ENCODE measurements at places on chromosomes 2 and 18.

DNA sequence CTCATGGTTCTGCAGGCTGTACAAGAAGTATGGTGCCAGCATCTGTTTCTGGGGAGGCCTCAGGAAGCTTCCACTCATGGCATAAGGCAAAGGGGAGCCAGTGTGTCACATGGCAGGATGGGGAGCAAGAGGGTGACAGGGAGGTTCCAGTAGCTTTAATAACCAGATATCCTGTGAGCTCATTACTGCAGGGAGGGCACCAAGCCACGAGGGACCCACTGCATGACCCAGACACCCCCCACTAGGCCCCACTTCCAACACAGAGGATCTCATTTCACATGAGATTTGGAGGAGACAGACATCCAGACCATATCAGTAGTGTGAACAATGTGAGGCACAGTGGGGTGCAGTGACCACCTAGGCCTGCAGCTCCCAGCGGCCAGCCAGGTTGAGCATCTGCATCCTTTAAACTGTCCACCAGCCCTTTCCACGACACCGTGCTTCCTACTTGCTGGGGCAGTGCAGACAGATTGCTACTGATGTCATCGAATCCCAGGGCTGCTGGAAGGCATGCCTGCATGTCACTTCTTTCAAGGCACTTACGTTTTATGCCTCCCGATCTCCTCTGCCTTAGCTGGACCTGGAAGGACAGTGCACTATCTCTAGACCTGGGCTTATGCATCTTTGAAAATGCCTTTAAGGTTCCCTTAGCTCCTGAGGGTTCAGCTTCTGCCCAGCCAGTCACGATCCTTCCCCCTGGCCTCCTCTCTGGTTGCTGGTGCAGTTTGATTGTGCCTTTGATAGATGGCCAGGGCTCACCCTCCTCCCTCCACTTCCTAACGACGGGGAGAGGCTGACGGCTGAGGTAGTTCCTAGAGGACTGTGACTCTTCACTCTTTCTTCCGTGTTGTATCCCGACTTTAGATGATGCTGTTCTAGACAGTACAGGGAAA lies 174.3 kb downstream of the FAM210A start:
- no peak for DNase-seq

- no peak for DNase-seq
Observed at GRCh38 chr18:61474341-61474740, 141.1 kb downstream of the CDH20 start.

GRCh38 chr2:30683236-30683956 lies 123.8 kb downstream of the CAPN13 start:
- DNase-seq = no peak

DNA sequence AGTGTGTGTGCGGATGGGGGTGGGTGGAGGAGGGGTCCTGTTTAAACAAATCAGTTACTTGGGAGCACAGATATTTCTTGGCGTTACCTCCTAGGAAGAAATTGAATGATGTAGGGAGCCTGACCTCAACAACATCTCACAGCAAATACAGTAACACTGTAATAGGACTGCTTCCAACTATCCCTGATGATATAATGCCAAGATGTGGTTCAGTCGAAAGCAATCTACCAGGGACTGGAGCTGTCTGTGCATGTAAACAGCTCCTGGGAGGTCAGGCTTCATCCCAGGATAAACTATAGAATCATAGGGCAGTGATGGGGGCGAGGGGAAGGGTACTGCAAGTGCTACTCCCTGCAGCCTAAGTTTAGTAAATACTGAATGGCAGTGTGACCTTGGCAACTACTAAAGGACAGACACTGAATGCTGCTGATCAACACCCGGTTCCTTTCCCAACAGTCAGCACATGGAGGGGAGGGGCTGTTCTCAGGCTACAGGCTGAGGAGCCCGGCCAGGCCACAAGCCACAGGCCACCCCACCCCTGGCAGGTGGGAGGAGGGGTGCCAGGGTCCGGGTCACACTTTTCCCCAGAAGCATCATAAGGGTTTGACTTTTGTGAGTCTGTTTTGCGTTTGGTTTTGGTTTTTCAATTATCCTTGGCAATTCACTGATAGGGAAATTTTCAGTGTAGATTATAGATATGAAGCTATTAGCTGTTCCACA lies 85.3 kb upstream of the ZNF397 start:
- DNase-seq = no peak

DNA sequence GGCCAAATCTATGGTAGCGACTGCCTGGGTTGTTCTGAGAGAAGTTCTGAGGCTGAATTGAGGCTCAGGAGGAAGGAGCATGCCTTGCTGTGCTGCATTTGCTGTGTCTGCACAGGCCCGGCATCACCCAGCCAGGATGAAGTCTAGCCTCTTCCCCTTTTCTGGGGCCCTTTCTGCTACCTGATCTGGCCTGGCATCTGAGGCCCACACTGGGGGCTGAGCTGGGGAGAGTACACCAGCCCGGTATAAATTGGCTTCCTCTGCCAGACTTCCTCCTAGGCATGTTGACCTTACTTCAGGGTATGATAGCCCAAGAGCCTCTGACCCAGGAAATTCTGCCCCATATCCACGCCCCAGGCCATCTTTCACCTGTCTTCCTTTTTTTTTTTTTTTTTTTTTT lies 30.0 kb downstream of the MRPL35 start:
- DNase-seq = no peak

- DNase-seq = peak; percentile 34
Observed at GRCh38 chr18:10519999-10520935, 5.6 kb upstream of the NAPG start.

DNA sequence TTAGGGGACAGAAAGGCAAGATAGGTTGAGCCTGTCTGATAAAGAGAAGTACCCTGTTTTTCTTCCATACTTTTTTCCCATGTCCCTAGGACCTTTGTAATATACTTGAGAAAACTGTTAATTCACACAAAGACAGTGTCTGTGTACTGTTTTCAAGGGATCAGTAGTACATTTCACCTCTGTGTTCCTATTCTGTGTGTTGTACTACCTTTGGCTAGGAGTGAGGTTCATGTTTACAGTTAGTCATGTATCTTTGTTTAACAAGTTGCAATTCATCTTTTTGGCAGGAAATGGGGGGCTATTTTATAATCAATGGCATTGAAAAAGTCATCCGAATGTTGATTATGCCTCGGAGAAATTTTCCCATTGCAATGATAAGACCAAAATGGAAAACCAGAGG lies 6.7 kb downstream of the POLR1B start:
- DNase-seq = no peak

DNA sequence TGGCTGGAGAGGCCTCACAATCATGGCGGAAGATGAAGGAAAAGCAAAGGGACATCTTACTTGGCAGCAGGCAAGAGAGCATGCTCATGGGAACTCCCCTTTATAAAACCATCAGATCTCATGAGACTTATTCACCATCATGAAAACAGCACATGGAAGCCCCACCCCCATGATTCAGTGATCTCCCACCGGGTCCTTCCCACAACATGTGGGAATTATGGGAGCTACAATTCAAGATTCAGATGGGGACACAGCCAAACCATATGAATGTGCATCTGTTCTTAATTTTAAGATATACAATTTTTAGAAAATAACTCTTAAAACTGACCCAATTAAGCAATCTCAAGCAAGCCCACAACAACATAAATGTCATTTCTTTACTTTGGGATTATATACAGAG lies 12.6 kb downstream of the C18orf63 start:
- no peak for DNase-seq

DNA sequence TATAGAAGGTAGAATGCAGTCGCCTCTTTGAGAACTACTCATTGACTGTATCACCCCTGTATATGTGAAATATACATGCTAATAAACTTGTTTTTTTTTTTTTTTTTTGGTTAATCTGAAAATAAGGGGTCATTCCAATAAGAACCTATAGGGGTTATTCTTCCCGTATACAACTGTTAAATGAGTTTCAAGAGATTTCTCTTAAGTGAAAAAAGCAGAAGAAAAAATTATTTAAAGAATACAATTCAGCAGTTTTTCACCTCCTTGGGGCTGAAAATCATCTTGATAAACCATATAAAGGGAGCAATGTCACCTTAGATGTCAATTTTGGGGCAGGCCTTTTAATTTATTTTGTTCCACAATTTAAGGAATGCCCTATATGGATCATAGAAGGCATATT lies 66.5 kb downstream of the SEPTIN10 start:
- DNase-seq = no peak

DNA sequence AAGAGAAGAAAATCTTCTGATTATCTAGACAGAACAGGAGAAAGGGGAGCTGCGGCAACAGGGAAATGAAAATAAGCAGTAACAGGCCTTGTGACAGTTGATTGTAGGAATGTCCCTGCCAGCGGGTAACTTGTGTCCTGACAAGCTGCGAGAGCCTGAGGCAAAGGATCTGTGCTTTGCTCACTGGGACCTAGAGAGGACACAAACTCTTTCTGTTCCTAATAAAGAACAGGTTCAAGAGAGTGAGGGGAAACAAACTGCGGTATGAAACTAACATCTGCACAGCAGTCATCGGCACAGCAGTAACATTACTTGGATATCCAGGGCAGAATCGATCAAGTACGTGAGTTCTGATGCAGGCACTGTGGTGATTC lies 103.7 kb upstream of the THOC1 start:
- DNase-seq = no peak

GRCh38 chr2:102258386-102259074 lies 52.8 kb upstream of the IL1RL1 start:
- DNase-seq = peak; percentile 56

GRCh38 chr18:27996801-27997272 lies 180.1 kb downstream of the CDH2 start:
- DNase-seq = no peak

GRCh38 chr2:40820319-40820718 lies 368.4 kb upstream of the SLC8A1 start:
- no peak for DNase-seq

DNA sequence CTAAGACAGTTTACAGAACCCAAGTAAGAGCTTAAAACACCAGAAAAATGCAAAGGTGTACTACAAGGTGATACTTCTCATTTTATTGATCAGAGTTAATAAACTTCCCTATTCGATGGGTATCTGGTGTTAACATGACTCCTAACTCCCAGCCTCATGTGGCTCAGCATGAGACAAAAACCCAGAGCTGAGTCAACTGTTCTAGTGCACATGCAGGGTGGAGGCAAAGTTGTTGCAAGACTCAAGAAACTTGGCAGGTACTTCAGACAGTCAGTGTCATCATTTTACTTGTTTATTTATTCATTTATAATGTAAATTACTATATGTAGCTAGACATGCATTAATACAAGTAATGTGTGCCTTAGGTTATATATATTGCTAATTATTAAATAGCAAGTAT lies 216.6 kb upstream of the DSEL start:
- DNase-seq = no peak

GRCh38 chr2:203578759-203579643 lies 43.9 kb upstream of the RAPH1 start:
- peak; percentile 39 for DNase-seq

DNA sequence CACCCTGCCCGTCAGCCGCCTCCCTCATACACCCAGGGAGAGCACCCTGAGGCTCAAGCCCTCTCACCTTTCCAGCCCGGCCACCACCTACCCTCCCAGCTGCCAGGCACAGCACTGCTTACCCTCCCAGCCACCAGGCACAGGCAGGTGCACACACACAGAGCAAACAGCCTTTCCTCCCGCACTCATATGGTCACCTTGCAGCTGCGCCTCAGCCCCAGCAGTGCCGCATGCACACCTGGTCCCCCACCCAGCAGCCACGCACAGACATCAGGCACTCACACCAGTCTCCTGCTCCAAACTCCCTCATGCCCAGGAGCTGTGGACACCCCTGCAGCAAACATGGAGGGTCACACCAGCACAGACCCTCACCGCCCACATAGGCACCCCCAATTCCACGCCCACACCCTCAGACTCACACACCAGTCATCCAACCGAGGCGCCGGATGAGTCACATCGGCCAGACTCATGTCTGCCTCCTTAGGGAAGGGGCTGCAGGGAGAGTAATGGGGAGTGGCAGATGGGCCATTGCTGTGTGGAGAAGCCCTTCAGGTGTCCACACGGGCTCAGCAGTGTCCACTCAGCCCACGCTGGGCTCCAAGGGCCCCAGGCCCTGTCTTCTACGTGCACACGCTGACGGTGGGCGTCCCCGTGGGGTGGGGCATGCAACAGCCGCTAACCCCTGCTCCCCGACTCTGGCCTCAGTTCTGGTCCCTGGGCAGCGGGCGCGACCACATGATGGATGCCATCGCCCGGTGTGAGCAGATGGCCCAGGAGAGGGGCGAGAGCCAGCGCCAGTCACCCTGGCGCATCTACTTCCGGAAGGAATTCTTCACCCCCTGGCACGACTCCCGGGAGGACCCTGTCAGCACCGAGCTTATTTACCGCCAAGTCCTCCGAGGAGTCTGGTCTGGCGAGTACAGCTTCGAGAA lies 22.3 kb upstream of the GPR17 start:
- DNase-seq = peak; percentile 4

GRCh38 chr2:142445551-142446072 lies 314.8 kb upstream of the LRP1B start:
- no peak for DNase-seq

DNA sequence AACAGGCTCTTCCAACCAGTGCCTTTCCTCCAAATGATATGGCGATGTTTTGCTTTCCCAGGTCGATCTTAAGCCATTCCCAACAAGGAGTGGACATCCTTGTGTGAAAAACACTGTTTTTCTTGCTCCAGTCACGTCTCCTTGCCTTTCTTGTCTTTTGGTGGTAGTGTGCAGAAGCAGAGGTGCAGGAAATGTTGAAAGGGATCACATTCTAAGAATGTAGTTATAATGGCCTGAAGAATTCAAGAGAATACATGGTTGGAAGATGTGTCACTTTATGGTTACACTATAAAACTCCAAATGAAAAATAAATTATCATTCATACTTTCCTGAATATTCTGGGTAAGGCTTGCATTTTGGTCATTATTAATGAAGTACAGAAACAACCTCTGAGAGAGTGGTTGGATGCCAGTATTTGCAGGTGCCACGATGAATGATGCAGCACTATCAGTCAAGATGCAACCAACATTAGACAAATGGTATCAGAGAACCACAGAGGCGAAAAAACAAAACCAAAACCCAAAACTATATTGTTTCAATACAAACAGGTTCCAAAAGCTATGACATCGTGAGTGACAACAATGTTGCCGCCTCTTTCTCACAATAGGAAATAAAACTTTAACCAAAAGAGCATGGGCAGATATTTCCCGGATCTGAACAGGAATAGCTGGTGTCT lies 27.5 kb upstream of the POLE4 start:
- DNase-seq = no peak

GRCh38 chr2:177332026-177332991 lies 60.3 kb upstream of the AGPS start:
- DNase-seq = peak; percentile 53

DNA sequence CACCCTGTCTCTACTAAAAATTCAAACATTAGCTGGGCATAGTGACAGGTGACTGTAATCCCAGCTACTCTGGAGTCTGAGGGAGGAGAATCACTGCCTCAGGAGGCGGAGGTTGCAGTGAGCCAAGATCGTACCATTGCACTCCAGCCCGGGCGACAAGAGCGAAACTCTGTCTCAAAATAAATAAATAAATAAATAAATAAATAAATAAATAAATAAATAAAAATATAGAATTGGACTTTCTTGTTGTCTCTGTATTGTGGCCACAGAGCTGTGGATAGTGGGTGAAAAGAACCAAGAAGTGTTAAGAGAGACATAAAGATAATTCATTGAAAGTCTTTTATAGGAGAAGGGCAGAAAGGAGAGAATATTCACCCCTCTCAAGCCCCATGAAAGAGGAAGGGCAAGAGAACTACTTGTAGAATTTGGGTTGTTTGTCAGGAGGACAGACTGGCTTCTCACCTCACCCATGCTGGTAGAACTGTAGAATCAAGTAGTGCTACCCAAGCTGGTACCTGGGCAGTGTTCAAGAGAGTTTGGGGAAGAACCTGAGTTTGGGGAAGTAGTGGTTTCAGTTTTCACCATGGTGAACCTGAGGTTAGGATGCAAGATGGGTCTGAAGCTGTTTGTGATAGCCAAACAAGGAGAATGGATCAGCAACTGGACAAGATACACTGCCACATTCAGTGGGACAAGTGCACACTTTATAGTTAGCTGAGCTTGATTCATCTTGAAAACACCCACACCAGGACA lies 256.5 kb downstream of the CD226 start:
- no peak for DNase-seq

Measured in stimulated activated naive CD8-positive, alpha-beta T cell treated with anti-CD3 and anti-CD28 coated beads, Interleukin-15, amount 100 ng/mL, for 72 hours (primary cell).